ENCODE measurements at places on chromosomes 16 and 17.
A peak's percentile ranks its signal among the peaks of the same experiment; 100 is the strongest.

- no peak for DNase-seq
Measured at GRCh38 chr16:13052431-13052830, 151.0 kb downstream of the SHISA9 start.

DNA sequence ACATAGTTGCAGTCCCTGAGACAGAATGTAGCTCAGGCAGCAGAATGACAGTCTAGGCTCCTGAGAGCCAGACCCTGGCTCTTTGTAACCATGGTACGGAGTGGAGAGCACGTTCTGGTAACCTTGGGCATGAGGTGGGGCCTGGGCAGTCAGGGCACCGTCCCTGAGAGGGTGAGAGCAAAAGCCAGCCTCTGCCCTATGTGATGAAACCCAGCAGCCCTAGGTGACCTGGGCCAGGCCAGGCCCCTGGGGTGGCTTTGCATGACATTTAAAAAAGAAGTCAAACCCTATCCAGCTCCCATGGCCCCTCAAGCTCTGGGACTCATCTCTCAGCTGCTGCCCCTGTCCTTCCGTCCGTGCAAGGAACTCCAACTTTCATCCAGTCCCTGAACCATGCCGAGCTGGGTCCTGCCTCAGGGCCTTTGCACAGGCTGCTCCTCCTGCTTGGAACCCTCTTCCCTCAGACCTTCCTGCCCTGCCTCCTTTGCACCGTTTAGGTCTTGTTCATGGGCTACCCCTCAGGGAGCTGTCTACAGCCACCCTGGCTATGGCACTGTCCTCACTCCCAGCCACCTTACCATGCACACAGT, 188.6 kb downstream of the NTN1 start:
- DNase-seq = no peak

GRCh38 chr17:21161498-21162393, 35.0 kb downstream of the DHRS7B start:
- no peak for DNase-seq

DNA sequence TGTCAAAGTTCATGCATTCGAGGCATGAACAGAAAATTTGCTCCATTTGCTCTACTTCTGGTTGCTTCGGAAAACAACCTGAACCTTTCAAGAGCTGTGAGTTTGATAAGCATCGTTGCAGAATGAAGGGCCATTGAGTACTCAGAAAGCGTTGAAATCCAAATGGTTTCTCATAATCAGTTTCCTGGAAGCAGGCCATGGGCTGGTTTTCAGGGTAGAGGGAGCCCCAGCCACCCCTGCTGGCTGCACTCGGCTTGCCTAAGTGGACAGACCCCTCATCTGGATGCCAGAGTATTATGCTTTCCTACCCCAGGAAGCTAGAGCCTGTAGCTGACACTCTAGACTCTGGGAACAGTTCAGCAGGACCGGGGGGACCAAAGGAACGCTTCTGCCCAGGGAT, 24.4 kb downstream of the SCNN1G start:
- peak; percentile 85 for DNase-seq

- DNase-seq = no peak
Measured at GRCh38 chr17:81323411-81323868, 28.3 kb upstream of the SLC38A10 start.

DNA sequence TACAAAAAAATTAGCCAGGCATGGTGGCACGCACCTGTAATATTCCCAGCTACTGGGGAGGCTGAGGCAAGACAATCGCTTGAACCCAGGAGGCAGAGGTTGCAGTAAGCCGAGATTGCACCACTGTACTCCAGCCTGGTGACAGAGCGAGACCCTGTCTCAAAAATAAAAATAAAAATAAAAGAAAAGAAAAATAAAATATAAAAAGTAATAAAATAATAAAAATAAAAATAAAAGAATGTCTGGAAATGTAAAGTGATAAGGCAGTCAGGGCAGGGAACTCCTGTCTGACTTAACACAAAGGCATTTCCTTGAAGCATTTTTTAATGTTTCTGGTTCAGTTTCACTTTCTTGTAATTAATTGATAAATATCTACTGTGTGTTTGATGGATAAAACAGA, 34.7 kb upstream of the DNAJA2 start:
- no peak for DNase-seq

GRCh38 chr17:44847586-44847985, at the start of gene HIGD1B:
TSS of gene HIGD1B (plus strand) at chr17:44847883. CDS start at chr17:44848153, 270 bp downstream.
- no peak for DNase-seq

- peak; percentile 33 for DNase-seq
Measured at GRCh38 chr17:20120836-20121235, 111.7 kb downstream of the SPECC1 start.

- no peak for DNase-seq
Measured at GRCh38 chr16:1877804-1878203, 5.8 kb upstream of the MEIOB start.

DNA sequence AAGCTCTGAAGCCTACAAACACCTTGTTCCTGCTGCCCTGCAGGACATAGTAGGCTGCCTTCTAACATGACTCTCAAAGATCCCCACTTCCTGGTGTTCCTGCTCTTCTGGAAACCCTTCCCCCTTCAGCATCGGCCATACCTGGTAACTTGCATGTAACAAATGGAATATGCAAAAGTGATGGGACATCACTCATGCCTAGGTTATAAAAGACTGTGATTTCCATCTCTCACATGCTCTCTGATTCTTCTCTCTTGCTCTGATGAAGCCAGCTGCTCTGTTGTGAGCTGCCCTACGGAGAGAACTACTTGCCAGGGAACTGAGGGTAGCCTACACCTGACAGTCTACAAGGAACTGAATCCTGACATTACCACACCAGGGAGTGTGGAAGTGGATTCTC, 72.9 kb upstream of the IRX6 start:
- no peak for DNase-seq

- DNase-seq = no peak
Measured at GRCh38 chr17:80698297-80698696, 153.7 kb downstream of the RPTOR start.

DNA sequence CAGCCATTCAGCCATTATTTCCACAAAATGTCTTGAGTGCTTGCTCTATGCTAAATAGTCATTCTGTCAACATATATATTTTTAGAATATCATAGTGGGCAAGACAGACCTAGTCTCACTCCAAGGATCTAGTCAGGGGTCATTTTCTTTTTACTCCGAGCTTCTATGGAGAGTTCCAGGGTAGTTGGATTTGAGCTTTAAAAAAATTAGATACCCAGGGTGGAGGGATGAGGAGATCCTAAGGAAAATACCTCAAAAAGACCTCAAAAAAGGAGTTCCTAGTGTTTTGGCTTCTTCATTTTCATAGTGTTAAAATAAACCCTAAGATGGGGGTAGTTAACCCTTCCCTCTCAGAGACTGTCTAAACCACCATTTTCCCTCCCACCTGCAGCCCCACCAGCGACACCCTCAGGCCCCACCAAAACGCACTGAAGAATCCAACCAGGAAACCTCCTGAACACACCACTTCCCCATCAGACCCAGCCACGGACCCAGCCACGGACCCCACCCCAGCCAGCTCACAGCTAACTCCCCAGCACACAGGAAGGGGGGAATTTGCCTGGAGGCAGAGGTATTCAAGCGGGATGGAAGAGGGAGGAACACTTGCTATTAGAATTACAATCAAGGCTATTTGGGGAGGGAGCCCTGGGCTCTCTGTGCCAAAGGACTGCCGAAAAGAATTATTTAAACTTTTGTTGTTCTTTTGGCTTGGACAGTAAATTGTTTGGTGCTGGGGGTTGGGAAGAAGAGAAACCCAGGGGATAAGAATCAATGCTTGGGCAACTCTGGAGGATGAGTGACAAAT, 2.2 kb downstream of the ETV4 start:
- no peak for DNase-seq

GRCh38 chr17:72838581-72838980, 253.9 kb downstream of the SLC39A11 start:
- DNase-seq = no peak

DNA sequence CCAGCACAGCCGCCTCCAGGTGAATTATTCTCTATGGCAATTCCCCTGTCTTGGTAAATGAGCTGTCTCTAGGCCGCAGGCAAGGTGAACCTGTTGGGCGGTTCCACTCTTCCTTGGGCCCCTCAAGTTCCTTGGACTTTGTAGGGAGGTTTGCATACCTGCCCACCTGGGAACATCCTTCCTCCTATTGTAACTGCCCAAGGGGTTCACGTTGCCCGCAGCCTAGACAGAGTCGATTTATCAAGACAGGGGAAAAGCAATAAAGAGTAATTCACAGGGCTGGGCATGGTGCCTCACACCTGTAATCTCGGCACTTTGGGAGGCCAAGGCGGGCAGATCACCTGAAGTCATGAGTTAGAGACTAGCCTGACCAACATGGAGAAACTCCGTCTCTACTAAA, 122.5 kb downstream of the KCNJ18 start:
- DNase-seq = no peak

DNA sequence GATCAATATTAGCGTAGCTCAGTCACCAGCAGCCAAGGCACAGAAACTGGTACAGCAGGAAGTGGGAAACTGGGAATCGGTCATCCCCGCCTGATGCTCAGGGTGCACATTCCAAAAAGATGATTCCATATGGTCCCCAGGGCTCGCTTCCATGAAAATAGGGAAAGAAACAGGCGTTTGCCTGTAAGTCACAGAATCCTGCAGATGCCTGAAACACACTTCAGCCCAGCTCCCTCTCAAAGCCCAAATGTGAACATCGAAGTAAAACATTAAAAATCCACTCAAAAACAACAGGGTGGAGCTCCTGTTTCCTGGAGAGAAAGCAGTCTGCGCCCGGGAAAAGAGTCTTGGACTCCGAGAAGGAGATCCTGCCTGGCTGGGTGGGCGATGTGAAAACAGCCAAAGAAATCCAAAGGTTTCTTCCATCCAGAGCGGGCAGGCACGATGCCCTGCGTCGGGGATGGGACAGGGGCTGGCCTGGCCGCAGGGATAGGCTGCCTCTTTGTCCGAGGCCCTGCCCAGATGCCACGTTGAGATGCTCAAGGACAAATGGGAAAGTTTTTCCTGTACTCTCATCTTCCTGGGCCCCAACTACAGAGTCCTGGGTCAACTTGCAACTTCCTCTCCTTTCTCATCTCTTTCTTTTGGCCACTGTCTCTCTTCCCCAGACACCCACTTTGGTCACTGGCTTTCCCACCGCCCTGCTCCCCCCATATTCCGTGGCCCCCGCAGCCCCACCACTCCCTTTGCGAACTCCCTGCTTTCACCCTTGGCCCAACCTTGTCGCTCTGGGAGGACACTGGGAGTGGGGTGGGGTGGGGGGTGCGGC, 743 bp downstream of the WIPI1 start:
- DNase-seq = peak; percentile 51

- DNase-seq = no peak
Measured at GRCh38 chr17:14760212-14760611, 459.3 kb downstream of the HS3ST3B1 start.

DNA sequence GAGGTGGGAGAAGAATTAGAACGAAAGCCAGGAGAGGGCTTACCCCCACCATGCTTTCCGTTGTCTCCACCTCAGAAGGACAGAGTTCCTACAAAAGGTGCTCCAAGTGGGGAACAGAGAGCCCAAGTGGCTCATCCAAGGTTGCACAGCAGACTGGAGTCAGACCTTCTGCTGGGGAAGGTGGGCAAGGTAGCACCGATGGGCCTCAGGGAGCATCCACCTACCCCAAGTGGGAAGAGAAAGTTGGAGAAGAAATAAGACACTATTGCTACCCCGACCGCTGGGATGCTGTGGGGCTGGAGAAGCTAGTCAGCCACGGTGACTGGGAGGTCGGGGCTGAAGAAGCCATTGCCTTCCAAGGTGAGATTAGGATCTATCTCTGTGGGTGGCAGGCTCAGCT, 21.5 kb downstream of the UNC119 start:
- DNase-seq = no peak

DNA sequence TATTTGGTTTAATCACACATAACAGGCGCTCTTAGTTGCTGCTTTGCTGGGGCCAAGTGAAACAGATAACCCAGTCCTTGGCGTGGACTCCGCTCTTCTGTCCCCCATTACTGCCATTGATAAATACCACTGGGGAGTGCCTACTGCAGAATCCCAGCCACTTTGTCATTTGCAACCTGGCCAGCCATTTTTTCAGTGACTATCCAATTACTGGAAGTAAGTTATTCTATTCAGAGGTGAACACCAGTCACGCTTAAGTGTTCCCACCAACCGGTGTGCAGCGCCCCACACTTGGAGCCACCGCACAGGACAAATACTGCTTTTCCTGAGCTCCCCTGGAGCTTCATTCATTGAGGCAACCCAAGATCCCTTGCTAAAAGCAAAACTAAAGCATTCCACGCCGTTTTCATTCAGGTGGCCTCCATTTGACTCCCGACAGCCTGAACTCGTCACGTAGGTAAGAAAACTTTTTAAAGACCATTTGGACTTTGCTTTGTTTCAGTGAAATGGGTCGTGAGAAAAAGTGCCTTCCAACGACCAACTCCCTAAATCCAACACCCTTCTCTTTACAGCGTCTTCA, 1.8 kb downstream of the USP7 start:
- no peak for DNase-seq

GRCh38 chr17:2905269-2905668, 109.0 kb downstream of the RAP1GAP2 start:
- no peak for DNase-seq

DNA sequence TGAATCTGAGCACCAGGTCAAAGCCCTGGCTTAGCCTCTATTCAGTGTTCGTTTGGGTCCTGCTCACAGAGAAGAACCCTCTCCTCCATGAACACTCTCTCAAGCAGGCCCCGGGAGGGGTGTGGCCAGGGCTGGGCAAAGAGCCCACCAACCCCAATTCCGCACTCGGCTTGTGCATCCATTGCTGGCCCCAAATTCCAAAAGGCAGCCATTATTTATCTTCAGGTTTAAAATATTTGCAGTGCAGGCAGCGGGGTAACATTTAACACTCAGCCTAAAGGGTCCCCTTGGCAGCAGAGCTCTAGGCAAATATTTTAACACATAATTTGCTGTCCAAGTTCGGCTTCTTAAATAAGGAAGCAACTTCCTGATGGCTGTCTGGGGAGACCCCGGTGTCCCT, 115.7 kb downstream of the ZNF423 start:
- DNase-seq = no peak
